ENCODE measurements at places on chromosomes 16 and 17. TPM values are rescaled to one million over a fixed set of nuclear protein-coding genes. Genes with fewer than 3 reads are reported as not detected.

GRCh38 chr17:42252597-42253550, 23.3 kb downstream of the STAT5B start:
- no peaks in the 10 kb centered on the region for H3K27me3 ChIP-seq
- H3K4me1 ChIP-seq: peaks cover 16% of the 10 kb centered on the region
- H3K4me3 ChIP-seq: no peak overlapping the region
- no peak for DNase-seq
- no peaks in the 10 kb centered on the region for H3K36me3 ChIP-seq

DNA sequence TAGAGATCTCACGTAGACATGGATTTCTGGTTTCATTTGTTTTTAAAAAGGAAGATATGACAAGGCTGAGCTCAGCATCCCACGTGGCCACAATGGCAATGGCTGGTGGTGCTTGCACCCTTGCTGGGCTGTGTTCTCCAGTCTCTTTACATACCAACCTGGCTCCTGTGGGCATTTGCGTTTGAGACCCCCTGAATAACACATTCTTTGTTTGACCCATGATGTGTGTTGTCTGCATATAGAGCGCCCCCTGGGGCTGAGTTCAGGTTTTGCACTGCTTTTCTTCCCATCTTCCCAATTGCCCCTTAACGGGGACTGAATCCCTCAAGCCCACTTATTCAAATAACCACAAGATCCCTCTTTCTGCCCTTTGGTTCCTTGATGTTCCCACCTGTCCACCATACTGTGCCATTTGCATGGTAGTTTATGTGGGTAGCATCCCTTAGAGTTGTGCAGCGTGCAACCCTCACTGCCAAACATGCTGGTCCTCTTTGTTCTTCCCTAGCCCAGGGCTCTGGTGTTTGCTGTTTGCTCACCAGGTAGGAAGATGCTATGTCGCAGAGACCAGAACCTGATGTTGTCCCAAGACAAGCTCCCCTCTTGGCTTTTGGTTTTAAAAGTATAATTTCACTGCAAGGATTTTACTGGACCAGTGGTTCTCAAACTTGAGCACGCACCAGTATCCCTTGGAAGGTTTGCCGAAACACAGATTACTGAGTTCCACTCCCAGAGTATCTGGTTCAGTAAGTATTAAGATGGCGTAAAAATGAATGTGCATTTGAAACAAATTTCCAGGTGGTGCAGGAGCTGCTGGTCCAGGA, 38.5 kb upstream of the NKD1 start:
- H3K27me3 ChIP-seq: peaks cover 4% of the 10 kb centered on the region
- no peaks in the 10 kb centered on the region for H3K36me3 ChIP-seq
- peaks cover 13% of the 10 kb centered on the region for H3K4me1 ChIP-seq
- H3K27ac ChIP-seq: no peak overlapping the region
- peak; percentile 65 for DNase-seq

- no peaks in the 10 kb centered on the region for H3K27me3 ChIP-seq
- no peaks in the 10 kb centered on the region for H3K4me1 ChIP-seq
- no peak overlapping the region for H3K27ac ChIP-seq
- H3K4me3 ChIP-seq: no peak overlapping the region
These were observed 41.5 kb downstream of the NT5M start for GRCh38 chr17:17344507-17345293.

- peak within 1 kb of the TSS; percentile 95 for H3K4me3 ChIP-seq
- DNase-seq: peak; percentile 76
- H3K27me3 ChIP-seq: no peaks in the 10 kb centered on the region
- H3K36me3 ChIP-seq: peaks cover 27% of the 10 kb centered on the region
- peak within 1 kb of the TSS; percentile 97 for H3K27ac ChIP-seq
These were observed at the start of gene SF3B3 for GRCh38 chr16:70523743-70524398. Gene SF3B3, plus strand, starts transcription at chr16:70523816. Its CDS starts 2,841 bp downstream, at chr16:70526657.

DNA sequence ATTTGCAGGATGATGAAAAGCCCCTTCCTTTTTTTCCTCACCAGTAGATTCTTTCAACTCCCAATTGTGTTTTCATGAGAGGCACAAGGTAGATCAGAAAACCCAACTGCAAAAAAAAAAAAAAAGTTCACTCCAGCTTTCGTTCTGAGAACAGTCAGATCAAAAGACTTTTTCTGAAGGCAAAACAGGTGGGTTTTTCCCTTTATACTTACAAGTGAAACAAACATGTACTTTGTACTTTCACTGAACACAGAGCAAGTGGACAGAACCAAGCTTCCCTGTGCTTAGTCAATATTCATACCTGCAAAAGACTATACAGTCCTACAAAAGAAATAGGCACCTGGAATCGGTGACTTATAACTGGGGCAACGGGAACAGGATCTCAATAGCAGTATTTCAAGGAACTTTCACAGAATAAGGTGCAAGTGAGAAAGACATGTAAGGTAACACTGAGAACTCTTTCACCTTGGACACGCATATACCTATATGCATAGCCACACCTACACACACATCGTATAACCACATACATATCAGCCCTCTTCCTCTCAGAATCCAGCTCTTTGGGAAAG, 54.1 kb downstream of the TOX3 start:
- no peak for DNase-seq
- peak overlapping the region; percentile 35 for H3K27ac ChIP-seq
- H3K27me3 ChIP-seq: peaks cover 32% of the 10 kb centered on the region
- H3K36me3 ChIP-seq: peaks cover 3% of the 10 kb centered on the region

DNA sequence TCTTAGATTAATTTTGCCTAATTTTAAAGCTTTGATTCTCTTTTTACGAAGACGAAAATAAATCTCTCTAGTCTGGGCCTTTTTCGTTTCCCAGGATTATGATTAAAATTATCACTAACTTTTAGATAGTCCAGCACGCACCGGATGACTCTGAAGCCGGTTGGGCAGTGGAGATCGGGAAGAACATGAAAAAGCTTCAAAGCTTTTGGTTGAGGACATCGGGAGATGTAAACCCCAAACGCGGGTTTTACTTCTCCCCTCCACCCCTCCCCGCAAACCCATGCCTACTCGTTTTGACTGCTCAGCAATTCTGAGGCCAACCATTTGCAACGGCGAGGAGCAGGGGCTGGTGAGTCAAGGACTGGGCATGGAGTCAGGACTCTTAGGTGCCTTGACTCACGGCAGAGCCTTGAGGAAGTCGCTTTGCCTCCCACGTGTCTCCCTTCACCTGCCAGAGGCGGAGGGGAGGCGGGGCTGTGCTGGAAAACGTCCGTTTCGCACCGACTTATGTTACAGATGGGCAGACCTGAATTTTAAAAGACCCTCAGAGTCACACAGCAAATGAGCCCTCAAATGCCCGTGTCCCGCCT, 989 bp upstream of the DUSP14 start:
- H3K36me3 ChIP-seq: no peaks in the 10 kb centered on the region
- H3K27me3 ChIP-seq: peaks cover 12% of the 10 kb centered on the region
- peaks cover 29% of the 10 kb centered on the region for H3K4me1 ChIP-seq
- peak overlapping the region; percentile 93 for H3K4me3 ChIP-seq

GRCh38 chr17:1056761-1057160, 59.8 kb downstream of the TIMM22 start:
- H3K27ac ChIP-seq: peak overlapping the region; percentile 72
- DNase-seq: no peak
- no peaks in the 10 kb centered on the region for H3K27me3 ChIP-seq
- peaks cover 24% of the 10 kb centered on the region for H3K36me3 ChIP-seq
- H3K4me1 ChIP-seq: peaks cover 9% of the 10 kb centered on the region

- H3K4me3 ChIP-seq: no peak overlapping the region
- no peaks in the 10 kb centered on the region for H3K27me3 ChIP-seq
- DNase-seq: no peak
- peaks cover 13% of the 10 kb centered on the region for H3K36me3 ChIP-seq
These were observed 24.4 kb downstream of the PRMT7 start for GRCh38 chr16:68335175-68335574.

- H3K27ac ChIP-seq: no peak overlapping the region
- no peaks in the 10 kb centered on the region for H3K27me3 ChIP-seq
- H3K4me1 ChIP-seq: no peaks in the 10 kb centered on the region
- no peak for DNase-seq
- no peaks in the 10 kb centered on the region for H3K36me3 ChIP-seq
- H3K4me3 ChIP-seq: no peak overlapping the region
These were observed 47.6 kb upstream of the MON1B start for GRCh38 chr16:77143364-77143763.

- no peaks in the 10 kb centered on the region for H3K27me3 ChIP-seq
- peaks cover 11% of the 10 kb centered on the region for H3K4me1 ChIP-seq
- peak overlapping the region; percentile 22 for H3K27ac ChIP-seq
- H3K4me3 ChIP-seq: no peak overlapping the region
- peaks cover 50% of the 10 kb centered on the region for H3K36me3 ChIP-seq
These were observed 66.4 kb downstream of the MYH10 start for GRCh38 chr17:8563981-8564602.

DNA sequence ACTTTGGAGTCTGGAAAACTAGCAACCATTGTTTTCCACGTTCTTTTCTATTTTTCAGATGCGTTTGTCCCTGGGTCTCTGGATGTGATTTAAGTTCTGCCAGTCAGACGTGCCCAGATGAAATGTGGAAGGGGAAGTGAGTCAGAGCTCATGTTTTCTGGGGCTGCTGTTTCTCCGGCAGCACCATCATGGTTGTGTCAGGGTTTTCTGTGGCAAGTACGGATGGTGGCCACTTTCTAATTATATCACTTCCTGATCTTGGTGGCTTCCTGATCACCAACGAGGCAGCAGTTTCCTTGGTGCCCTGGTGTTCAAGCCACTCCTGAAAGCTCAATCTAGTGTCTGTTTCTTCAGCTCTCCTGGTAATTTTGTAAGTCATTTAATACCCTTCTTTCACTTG, 31.4 kb upstream of the PMFBP1 start:
- no peak overlapping the region for H3K4me3 ChIP-seq
- H3K27ac ChIP-seq: peak overlapping the region; percentile 25
- H3K27me3 ChIP-seq: no peaks in the 10 kb centered on the region

DNA sequence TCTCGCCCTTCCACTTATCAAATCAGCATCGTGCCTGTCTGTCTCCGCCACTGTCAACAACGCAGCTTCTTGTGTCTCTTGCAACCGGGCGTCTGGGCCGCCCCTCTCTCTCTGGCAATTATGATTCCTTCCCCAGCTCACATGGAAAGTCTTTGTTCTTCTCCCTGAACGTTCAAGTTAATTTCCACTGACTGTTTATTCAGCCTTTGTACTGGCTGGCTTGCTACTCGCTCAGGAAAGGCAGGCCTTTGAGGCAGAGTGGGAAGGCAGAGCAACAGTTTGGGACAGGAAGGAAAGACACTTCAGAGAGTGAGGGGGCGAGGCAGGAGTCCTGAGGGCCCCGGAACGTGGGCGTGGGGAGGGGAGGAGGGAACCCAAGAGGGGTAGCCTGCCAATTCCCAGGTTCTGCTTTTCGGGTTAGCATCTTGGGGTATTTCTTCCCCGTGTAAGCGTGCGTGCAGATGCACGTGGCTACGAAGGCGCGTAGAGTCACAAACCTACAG, 50.8 kb downstream of the AKAP1 start:
- no peak overlapping the region for H3K4me3 ChIP-seq
- peaks cover 32% of the 10 kb centered on the region for H3K4me1 ChIP-seq
- H3K27me3 ChIP-seq: peaks cover 7% of the 10 kb centered on the region
- peak overlapping the region; percentile 24 for H3K27ac ChIP-seq

- H3K27me3 ChIP-seq: no peaks in the 10 kb centered on the region
- H3K36me3 ChIP-seq: peaks cover 3% of the 10 kb centered on the region
- no peak overlapping the region for H3K4me3 ChIP-seq
- peaks cover 3% of the 10 kb centered on the region for H3K4me1 ChIP-seq
These were observed 78.3 kb downstream of the TANGO6 start for GRCh38 chr16:68921637-68922036.

DNA sequence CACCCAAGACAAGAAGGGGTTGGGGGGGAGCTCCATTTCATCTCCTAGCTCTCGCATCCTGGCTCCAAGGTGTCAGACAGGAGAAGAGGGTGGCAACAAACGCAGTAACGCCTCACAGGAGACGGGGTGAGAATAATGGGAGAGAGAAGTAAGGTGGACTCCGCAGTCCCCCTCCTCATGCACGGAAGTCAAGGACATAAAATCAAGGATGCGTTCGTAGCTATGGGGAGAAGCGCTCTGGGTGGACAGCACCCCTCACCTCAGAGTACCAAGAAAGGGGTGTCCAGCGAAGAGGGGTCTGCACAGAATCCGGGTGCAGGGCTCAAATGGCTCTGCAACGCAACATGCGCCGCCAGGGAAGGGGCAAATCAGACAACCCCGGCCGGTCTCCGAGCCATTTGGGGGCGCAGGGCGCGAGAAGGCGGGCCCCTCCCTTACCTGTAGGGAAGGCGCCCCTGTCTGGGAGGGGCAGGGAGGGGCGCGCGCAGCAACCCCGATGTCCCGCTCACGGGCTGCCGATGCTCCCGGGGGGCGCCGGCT, 555 bp downstream of the HDAC5 start:
- peaks cover 29% of the 10 kb centered on the region for H3K4me1 ChIP-seq
- peak overlapping the region; percentile 88 for H3K27ac ChIP-seq
- no peaks in the 10 kb centered on the region for H3K27me3 ChIP-seq
- no peak for DNase-seq
- H3K4me3 ChIP-seq: peak overlapping the region; percentile 93

- H3K4me1 ChIP-seq: peaks cover 49% of the 10 kb centered on the region
- H3K27ac ChIP-seq: peak overlapping the region; percentile 16
- peak overlapping the region; percentile 59 for H3K4me3 ChIP-seq
- H3K36me3 ChIP-seq: no peaks in the 10 kb centered on the region
- DNase-seq: no peak
These were observed 26.2 kb upstream of the PMFBP1 start for GRCh38 chr16:72198021-72198711.

DNA sequence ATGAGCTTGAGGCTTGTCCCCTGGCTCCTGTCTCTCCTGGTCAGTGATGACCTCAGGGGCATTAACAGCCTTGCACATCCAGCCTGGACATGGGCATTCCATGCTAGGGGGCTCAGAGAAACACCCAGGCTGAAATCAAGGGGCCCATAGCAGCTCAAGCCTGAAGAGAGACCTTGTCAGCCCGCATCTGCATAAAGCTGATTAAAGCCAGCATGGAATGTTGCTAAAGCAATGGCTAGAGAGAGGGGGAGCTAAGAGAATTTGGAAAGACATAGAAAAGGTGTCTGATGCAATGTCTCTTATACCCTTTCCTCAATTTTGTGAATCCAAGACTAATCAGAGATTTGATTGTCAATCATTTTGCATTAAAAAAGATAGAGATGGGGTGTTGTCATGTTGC, 51.4 kb upstream of the WSCD1 start:
- H3K27ac ChIP-seq: no peak overlapping the region
- H3K4me1 ChIP-seq: peaks cover 7% of the 10 kb centered on the region
- H3K36me3 ChIP-seq: no peaks in the 10 kb centered on the region
- DNase-seq: no peak

- no peak overlapping the region for H3K27ac ChIP-seq
- no peak overlapping the region for H3K4me3 ChIP-seq
- H3K36me3 ChIP-seq: no peaks in the 10 kb centered on the region
These were observed 486.9 kb upstream of the WSB1 start for GRCh38 chr17:26807024-26807423.

Gene FN3KRP
- total RNA-seq: 36.5 TPM

Gene ZFP3
- 0.53 TPM for total RNA-seq

Gene CEP95
- 76.2 TPM for total RNA-seq

Gene TAT
- 0.14 TPM for total RNA-seq

Gene ZNF750
- total RNA-seq: 34.7 TPM

Gene HLF
- 2.6 TPM for total RNA-seq

Gene HAGH
- 32.0 TPM for total RNA-seq

Gene PRSS27
- total RNA-seq: 19.0 TPM
